ENCODE measurements at places on chromosomes 1 and 21.

DNA sequence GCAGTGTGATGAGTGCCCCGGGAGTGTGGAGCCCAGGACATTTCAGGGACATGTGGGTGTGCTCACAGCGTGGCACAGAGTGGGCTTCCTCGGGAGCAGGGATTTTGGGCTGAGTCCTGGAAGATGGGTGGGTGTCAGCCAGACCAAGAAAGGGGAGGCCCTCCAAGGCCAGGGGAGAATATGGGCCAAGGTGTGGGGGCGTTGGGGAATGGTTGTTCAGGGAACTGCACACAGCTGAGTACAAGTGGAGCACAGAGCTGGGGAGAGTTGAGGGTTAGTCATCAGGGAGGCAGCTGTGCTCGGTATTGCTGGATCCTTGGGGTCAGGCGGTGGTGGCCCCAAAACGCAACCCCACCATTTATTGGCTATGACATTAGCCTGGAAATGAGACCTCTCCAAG, 5.5 kb downstream of the POGK start:
- no peak for DNase-seq

- DNase-seq = no peak
These were observed 45.3 kb downstream of the NR5A2 start for GRCh38 chr1:200072636-200073285.

DNA sequence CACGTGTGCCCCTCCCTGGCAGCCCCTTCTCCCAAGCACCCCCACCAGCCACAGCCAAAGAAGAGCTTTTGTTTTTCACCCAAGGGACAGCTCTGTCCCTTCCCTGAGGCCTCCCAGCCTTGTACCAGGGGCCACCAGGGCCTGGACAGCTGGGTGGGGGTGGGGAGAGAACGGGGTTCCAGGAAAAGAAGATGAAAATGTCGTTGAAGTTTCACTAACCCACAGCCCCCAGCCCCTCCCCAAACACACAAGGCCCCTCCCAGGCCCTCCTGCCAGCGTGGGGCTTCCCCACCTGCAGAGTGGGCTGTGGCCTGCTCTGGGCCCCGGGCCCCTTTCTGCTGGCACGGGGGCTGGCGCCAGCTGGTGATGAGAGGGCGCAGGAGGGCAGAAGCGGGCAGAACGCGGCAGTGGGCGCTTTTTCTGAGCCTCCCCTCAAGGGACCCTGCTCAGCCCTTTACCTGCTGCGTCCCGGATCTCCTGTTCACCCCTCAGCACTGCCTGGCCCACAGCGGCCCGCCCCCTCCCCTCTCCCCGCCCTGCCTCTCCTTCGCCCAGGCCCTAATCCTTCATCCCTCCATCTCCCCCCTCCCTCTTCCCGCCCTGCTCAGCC, 5.5 kb upstream of the ANKRD65 start:
- DNase-seq = no peak

GRCh38 chr1:94235189-94236012, 2.0 kb downstream of the ARHGAP29 start:
- no peak for DNase-seq

- DNase-seq = no peak
These were observed 28.0 kb downstream of the AGBL4 start for GRCh38 chr1:49995734-49996133.
